Ecto neural progenitor cell (in vitro differentiated cells): ENCODE measurements at places on chromosomes 5 and 9.

- no peak for DNase-seq
Measured at GRCh38 chr5:149379177-149379761, at the start of gene IL17B. TSS of gene IL17B (minus strand) at chr5:149379292. CDS start at chr5:149379225, 67 bp downstream.

- no peak for DNase-seq
Measured at GRCh38 chr5:8751971-8752370, 793.9 kb downstream of the SEMA5A start.

DNA sequence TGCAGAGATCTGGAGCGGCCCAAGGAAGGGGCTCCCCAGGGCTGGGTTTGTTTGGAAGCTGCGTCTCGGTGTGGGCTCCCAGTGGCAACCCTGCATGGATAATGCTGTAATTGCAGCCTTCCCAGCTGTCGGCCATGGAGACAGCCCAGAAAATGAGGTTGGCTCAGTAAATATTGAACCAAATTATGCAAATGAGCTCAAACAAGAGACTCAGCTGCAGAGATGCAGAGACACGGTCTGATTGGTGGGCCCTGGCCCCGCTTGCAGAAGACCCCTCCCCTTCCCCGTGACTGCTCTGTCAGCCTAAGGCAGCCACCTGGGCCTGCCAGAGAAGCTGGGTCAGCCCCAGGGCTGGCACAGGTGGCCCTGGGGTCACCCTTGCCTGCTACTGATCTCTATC, 75.9 kb downstream of the RAD23B start:
- no peak for DNase-seq

DNA sequence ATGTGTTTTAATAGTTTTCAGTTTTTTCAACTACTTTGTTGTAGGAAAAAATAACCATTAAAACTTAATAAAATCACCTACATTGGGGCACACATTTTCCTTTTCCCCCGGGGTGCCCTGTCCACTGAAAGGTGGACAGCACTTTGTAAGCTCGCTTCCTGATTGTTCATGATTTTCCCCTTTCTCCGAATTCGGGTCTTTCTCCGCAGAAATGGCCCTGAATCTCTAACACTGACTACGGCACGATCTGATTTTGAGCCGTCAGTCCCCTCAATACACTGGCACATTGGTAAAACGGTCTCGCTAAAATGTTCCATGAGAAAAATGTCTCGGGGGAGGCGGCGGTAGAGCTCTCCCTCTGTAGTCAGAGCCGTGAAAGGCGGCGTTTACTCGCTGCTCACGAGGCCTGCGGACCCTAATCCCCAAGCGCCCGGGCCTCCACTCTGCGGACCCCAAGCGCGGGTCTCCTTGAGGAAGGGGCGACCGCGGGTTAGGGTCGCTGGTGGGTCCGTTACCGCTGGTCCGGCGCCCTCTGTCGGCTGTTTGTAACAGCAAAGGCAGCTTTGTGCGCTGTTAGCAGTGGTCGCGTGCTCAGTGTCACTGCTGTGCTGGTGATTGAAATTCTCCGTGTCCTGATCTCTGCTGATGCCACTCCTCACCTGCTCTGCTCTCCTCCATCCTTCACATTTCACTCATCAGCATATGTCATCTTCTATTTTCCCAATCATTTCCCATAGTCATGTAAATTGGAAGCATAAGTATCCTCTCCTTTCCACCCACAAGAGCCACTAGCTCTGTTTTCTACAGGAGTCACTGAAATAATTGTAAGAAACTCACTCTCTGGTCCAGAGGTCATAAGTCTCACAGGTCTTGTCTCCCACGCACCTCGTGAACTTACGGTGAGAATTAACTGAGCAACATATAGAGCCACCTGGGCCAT, 10.8 kb upstream of the IFNA2 start:
- DNase-seq: peak; percentile 89

DNA sequence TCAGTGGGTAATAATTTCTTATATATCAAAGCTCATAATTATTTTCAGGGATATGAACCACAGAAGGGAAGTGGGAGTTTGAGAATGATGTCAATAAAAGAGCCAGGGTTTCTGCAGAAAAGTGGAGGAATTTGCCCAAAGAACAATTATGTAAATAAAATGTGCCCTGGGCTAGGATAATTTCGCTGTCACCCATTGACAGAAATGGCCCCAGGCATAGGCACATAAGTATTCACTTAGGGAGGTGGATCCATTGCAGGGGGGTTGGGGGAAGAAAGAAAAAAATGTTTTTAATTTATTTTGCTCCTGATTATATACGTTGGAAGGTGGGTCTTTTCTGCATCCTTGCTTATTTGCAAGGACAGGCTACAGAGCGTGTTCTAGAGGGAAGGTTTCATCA, 135.1 kb upstream of the IRX2 start:
- DNase-seq: no peak

DNA sequence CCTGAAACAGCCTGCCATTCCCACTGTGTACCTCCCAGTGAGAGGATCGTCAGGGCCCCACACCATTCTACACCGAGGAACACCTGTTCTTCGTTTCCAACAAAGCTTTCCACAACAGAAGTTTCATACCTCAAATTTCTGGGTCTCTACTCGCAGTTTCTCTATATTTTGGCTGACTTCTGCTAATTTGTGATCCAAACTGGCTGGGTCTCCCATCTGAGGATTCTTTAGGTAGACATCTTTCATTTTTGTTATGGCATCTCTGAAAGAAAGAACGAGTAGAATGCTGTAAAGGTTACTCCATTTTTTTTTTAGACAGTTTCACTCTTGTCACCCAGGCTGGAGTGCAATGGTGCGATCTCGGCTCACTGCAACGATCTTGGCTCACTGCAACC, 67.5 kb downstream of the USP20 start:
- no peak for DNase-seq

GRCh38 chr9:123460091-123460490, 104.1 kb downstream of the CRB2 start:
- no peak for DNase-seq

DNA sequence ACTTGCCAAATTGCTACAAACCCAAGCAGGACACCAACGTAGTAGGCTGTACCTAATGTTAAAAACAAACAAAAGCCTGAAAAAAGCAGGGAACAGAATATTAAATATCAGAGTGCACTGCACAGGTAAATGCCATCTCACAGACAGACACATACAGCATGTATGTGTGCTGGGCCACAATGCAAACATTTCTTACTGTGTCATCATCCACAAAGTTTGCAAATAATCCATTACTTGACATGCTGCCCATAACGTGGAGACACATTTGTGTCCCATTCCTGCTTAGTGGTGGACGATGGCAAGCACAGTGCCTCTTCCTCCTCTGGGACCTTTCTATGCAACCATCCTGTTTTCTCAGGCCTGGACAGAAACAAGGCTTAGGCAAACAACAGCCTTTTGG, 44.7 kb downstream of the GOLM1 start:
- DNase-seq: no peak

DNA sequence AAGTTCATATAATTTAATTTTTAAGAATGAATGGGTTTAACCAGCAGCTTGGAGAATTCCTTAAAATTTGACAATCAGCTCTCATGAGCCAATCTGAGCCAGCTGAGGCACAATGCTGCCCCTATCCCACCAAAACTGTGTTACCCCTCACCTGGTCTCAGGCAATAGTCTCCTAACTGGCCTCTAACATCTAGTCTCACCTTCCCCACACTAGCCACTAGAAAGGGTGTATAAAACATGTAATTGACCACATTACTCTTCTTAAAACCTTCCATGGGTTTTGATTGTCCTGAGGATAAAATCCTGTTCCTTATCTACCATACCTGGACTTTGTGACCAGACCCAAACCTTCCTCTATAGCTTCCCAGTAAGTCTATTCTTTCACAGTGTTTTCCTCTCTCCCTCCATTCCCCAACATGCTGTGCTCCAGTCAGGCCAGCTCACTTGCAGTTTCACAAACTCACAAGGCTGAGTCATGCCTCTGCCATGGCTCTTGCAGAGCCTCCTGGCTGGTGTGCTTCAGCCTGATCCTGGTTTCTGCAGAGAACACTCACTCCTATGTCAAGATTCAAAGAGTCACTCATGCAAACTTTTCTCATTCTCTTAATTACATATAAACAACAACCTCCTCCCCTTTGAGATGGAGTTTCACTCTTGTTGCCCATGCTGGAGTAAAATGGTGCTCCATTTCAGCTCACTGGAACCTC, 16.0 kb upstream of the ZCCHC7 start:
- no peak for DNase-seq

GRCh38 chr9:75797085-75797580, 93.3 kb upstream of the PCSK5 start:
- DNase-seq: no peak

DNA sequence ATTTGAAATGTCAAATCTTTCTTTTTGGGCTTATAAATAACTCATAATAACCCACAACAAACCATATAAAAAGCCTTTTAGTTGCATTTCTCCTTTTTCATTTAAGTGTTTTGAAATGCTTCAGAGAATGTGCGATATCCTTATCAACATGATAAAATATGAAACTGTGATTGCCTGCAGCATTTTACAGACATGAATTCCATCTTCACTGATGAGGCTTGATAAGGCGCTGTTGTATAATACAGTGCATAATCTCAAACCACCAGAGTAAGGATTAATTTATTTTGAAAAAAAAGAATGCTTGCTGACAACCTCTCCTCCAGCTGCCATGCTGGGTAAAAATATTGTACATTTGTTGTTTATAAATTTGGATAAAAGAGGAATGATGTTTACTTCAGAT, 216.8 kb downstream of the PBX3 start:
- DNase-seq: no peak

DNA sequence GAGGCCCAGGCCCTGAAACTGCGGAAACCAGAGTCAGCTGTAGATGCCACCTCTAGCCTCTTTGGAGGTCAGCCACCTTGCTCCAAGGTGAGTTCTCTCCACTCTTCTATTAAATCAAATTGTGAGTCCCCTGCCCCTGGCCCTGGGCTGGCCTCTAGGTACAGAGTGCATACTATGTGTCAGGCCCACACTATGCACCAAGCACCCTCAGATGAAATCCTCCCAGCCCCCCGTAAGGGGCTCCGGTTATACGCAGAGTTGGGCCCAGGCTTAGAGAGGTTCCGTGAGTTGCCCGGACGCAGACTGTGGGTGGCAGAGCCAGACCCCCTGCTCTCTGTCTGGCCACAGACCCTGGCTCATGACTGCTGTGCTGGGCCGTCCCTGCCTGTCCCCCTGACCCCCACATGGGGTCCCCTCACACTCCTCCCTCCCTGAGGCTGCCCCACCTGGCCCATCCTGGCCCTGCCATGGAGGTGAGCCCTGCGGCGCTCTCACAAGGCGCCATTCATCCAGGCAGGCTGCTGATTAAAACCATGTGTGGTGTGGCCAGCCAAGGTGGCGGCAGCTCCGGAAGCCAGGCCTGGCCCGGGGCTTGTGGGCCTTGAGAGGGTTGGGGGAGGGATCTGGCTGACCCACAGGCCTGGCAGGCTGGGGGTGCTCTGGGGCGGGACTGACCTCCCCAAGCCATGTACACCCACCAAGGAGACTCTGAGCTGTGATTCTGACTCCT, 65.5 kb upstream of the SYNPO start:
- no peak for DNase-seq

- DNase-seq: no peak
Measured at GRCh38 chr5:21219251-21219650, 1231.3 kb upstream of the CDH18 start.

DNA sequence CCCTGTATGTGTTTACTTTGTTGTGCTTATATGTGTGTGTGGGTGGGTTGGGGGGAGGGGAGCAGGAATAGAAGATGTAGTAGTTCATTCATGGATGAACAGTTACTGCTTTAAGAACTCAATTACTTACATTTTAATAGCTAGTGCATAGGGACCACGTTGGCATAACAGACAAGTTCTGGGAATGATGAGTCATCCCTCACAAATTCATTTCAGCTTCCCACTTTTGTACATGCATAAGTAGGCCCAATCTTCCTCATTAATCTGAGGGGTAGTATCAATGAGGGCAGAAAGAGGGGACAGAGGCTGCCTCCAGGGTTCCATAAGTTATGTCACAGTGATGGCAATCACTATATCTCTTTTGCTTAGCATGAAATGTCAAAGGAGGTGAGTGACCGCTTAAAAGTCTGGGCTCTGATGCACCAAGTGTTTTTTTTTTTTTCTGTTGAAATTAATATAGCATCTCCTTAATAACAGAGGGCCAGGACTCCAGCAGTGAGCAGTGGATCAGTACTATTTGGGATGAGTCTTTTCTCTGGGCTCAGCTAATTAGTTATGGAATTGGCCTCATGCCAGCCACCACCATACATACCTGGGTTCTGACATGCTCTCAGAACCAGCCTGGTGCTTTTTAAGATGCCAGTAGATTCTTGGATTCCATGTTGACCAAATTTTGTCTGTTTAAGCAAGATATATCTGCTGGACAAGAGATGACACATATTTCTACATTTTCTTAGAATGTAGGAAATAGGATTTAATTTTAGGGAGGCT, 37.1 kb downstream of the PRDM6 start:
- DNase-seq: no peak

GRCh38 chr5:10768328-10768899, 7.4 kb upstream of the DAP start:
- no peak for DNase-seq

DNA sequence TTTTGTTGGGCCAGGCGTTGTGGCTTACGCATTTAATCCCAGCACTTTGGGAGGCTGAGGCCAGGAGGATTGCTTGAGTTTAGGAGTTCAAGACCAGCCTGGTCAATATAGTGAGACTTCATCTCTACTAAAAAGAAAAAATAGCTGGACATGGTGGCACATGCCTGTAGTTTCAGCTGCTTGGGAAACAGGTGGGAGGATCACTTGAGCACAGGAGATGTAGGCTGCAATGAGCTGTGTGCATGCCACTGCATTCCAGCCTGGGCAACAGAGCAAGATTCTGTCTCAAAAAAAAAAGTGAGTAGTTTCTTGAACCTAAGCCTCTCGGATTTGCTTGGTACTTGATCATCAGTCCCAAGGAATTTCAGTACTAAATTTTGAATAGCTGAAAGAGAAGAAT, 26.9 kb downstream of the G3BP1 start:
- no peak for DNase-seq

GRCh38 chr9:33750839-33751339, 44.5 kb upstream of the PRSS3 start:
- DNase-seq: no peak

DNA sequence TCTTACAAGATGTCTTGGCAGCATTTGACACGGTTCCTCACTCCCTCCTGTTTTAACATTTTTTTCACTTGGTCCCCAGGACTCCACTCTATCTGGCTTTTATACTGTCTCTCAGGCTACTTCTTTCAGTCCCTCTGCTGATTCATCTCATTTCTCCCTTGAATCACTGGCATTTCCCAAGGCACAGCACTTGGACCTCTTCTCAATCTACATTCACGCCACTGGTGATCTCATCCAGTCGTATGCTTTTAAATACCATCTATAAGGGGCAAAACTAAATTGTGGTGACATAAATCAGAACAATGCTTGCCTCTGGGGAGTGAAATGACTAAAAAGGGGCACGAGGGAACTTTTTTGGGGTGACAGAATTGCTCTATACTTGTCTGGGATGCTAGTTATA, 47.1 kb downstream of the MAPKAP1 start:
- no peak for DNase-seq

- DNase-seq: no peak
Measured at GRCh38 chr9:106761493-106761892, 101.5 kb upstream of the ZNF462 start.

DNA sequence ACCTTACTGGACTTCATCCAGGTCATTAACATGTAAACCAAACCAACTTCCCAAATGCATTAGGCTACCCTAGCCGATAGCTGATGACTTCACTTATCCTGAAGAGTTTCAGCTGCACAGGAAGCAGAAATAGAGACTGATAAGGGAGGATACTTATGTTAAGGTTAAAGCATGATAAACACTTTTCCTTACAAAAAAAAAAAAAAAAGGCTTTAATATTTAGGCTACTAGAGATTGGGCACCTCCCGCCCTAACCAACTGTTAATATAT, 1.6 kb upstream of the MEF2C start:
- no peak for DNase-seq
